ENCODE measurements at places on chromosomes 5 and 9. TPM values are rescaled to one million over a fixed set of nuclear protein-coding genes. Genes with fewer than 3 reads are reported as not detected.
A peak's percentile ranks its signal among the peaks of the same experiment; 100 is the strongest.

DNA sequence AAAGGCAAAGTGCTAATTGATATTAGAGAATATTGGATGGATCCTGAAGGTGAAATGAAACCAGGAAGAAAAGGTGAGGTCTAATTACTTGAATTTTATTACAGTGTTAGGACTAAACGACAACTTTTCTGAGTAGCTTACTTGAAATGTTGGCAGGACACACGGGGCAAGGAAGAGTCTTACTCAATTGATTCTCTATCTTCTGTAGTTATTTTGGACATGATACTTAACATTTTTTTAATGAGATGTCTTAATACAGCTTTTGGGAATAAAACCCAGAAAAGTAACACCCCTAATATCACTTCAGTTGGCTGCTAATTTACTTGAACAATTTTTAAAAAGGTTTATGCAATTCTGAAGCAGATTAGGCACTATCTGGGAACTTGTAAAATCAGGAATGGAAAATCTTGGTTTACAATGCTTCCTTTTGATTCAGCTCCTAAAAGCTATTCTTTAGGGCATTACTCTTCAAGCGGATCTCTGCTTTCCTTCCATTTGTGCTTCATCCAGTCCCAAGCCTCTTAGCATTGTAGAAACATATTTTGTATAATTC is 13.7 kb downstream of the SUB1 start:
- no peak for DNase-seq

GRCh38 chr9:81303658-81304057 is 385.7 kb downstream of the TLE1 start:
- DNase-seq = no peak

The RANBP17 gene
- 9.0 TPM for total RNA-seq

DNA sequence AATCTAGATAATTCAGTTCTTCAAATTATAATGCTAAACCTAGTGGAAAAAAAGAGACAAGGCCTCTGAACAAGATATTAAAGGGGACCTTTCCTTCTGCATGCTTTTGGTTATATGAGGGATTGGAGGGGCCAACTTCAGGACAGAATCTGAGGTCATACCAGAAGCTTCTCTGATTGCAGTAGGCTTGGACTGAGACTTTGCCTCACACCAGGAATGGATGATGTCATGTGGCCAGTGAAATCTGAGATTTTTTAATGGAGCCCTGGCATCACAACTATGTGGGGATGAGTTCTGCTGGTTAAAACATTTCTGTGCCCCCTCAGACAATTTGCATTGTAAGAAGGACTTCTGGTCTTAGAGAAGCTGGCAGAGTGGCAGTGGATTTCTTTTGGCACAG is 88.6 kb downstream of the ANGPTL2 start:
- no peak for DNase-seq

- DNase-seq = no peak
Observed at GRCh38 chr9:115209601-115210306, 91.8 kb upstream of the TNC start.

The TAF11L5 gene
- not detected for total RNA-seq

DNA sequence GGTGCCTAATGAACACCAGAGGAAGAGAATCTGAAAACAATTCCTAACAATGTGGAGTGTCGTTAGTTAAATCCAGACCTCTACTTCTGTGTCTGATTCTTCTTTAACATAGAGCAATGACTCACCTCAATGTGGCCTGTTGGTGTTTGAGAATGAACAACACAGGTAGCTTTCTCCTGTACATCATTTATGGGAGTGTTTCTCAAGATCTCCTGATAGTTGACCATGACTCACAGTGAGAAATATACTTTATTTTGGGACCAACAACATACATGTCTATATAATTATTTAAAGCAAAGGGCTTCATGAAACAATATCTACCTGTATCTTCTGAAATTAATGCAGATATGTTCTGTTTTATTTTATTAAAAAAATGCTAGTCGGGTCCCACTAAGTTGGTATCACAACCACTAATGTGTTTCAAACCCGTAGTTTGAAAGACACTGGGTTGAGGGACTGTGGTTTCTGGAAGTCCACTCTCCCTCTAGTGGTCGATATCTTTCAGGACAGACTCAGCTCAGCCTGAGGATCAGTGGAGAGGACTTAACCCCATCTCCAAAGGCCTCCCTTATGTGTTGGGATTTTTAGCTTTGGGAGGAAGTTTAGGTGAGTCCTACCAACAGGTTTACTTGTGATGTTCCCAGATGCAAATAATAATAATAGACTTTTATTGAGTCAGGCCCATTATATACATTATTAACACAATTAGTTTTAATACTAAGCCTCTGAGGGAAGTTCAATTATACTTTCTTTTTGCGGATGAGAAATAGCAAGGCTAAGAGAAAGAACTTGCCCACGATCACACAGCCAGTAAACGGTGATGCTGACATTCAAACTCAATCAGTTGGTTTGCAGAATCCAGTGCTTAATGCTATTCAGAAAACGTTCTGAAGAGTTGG is 70.0 kb upstream of the KLF9 start:
- DNase-seq = peak; percentile 38

- DNase-seq = no peak
Observed at GRCh38 chr5:1983919-1984695, 101.4 kb upstream of the IRX4 start.

GRCh38 chr9:65404232-65405006 is 119.4 kb upstream of the FOXD4L5 start:
- no peak for DNase-seq

- DNase-seq = no peak
Observed at GRCh38 chr9:137396227-137396626, 26.7 kb downstream of the EXD3 start.

Data from pancreas (tissue), 10 donors.